ENCODE measurements at places on chromosomes 1 and 21.

GRCh38 chr1:112718691-112719418 lies 3.7 kb upstream of the PPM1J start:
- peak; percentile 68 for DNase-seq

- no peak for DNase-seq
Measured at GRCh38 chr21:45571641-45572040, 29.4 kb upstream of the SLC19A1 start.

GRCh38 chr1:213647864-213648650 lies 339.7 kb upstream of the PROX1 start:
- no peak for DNase-seq

DNA sequence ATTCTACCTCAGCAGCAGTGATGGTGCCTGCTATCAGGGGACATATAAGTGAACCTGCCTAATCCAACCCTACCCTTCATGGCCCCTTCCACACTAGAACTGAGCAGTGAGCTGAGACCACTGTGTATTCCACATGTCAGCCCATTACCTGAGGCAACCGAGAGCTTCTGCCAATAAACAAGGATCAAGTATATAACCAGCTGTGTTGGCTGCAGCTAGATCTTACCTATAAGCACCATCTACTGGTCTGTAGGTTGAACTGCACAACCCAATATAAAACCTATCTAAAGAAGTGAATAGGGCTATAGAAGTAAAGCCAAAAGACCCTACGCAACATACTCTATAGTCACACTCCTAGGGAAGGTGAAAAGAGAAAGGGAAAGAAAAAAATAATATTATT lies 376.9 kb downstream of the HHIPL2 start:
- no peak for DNase-seq

DNA sequence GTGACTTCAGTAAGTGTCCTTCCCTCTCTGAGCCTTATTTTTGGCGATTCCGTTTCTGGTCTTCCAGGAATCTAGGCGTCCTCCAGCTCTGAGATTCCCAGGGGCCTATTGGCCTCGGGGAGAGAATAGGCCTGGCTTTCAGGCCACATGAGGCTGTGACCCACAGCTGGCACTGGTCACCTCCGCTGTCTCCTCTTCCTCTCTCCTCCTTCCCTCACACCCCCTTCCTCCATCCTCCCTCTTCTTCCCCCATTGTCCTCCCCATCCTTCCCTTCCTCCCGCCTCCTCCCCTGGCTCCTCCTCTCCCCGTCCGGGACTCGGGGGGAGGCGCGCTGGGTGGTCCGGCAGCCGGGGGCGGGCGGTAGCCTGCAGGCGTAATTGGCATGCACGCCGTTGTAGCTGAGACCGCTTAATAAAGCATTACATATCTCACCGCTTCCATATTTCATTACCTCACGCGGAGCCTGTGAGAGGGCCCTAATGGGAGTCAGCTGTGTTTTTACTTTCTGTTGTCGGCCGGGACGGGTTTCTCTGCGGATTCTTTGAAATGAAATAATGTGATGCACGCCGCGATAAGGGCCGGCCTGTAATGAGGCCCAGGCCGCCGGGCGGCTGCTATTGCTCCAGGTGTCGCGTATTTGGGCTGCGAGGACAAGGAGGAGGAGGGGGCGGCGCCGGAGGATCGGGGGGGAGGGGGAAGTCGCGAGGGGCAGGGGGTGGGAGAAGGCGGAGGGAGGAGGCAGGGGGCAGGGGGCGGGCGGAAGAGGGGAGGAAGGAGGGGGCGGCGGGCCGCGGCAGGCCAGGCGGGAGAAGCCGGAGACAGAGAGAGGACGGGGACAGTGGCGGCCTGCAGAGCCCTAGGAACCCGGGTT lies 95.3 kb downstream of the FOXD2 start:
- DNase-seq: no peak

GRCh38 chr1:42290130-42290529 lies 44.9 kb downstream of the FOXJ3 start:
- no peak for DNase-seq

- DNase-seq: no peak
Measured at GRCh38 chr1:183164340-183164739, 21.7 kb upstream of the LAMC2 start.

GRCh38 chr1:59484096-59484495 lies 187.2 kb downstream of the FGGY start:
- DNase-seq: no peak
